Right lobe of liver (tissue), 6 donors: ENCODE measurements at places on chromosomes 6 and 20. TPM values are rescaled to one million over a fixed set of nuclear protein-coding genes. Genes with fewer than 3 reads are reported as not detected.

Gene OOEP
- not detected for total RNA-seq

Gene TMEM217
- 5.2 TPM for total RNA-seq

Gene AKAP12
- total RNA-seq, result 27.0 TPM

Gene EFCAB8
- total RNA-seq, result 0.20 TPM

Gene TP53TG5
- total RNA-seq, result not detected

Gene TREM1
- total RNA-seq, result 3.3 TPM

Gene ULBP1
- total RNA-seq, result not detected

Gene HTR1B
- total RNA-seq, result not detected

Gene GHRH
- not detected for total RNA-seq

Gene IL17A
- not detected for total RNA-seq

Gene GABRR1
- not detected for total RNA-seq

Gene SRSF12
- total RNA-seq, result 0.56 TPM

Gene TENT5A
- 12.4 TPM for total RNA-seq

Gene COL12A1
- total RNA-seq, result 1.1 TPM

Gene SLPI
- 51.9 TPM for total RNA-seq

Gene TBPL1
- 10.9 TPM for total RNA-seq

Gene CLPSL1
- not detected for total RNA-seq

Gene FABP7
- total RNA-seq, result not detected

Gene HLA-DRB5
- 2.0 TPM for total RNA-seq

Gene POPDC3
- total RNA-seq, result not detected

Gene VSX1
- total RNA-seq, result not detected

Gene RGS17
- not detected for total RNA-seq

Gene RHAG
- total RNA-seq, result 0.71 TPM

Gene BCAS1
- 0.43 TPM for total RNA-seq

Gene CRISP2
- total RNA-seq, result not detected

Gene TRERF1
- total RNA-seq, result 1.2 TPM

Gene GLP1R
- total RNA-seq, result not detected

Gene C6orf132
- total RNA-seq, result 0.07 TPM

Gene DLK2
- not detected for total RNA-seq

Gene TXLNB
- total RNA-seq, result 0.18 TPM

Gene GCM1
- total RNA-seq, result not detected

Gene KHDC3L
- not detected for total RNA-seq

Gene BEND6
- total RNA-seq, result not detected

Gene TRIM26
- 33.6 TPM for total RNA-seq

Gene ADAM33
- total RNA-seq, result 0.31 TPM

Gene MACROD2
- 5.0 TPM for total RNA-seq

Gene PTCRA
- 0.46 TPM for total RNA-seq

Gene ARMC2
- total RNA-seq, result 1.8 TPM

Gene PRR18
- 1.3 TPM for total RNA-seq
